ENCODE measurements at places on chromosomes 2 and 18. TPM values are rescaled to one million over a fixed set of nuclear protein-coding genes. Genes with fewer than 3 reads are reported as not detected.

GRCh38 chr2:55901941-55902340 lies 21.6 kb downstream of the EFEMP1 start:
- DNase-seq, result no peak

The LRRC30 gene
- 0.56 TPM for polyA plus RNA-seq

DNA sequence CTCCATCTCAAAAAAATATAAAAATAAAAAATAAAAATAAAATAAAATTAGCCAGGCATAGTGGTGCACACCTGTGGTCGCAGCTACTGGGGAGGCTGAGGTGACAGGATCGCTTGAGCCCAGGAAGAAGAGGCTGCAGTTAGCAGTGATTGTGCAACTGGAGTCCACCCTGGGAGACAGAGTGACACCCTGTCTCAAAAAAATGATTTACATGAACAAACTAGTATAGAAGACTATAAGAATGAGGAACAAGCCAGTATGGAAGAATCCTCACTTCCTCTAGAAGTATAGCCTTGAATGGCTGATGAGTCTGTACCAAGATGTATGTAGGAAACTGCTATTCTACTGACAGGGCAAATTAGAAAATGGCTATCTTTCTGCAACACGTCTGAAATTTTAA lies 10.9 kb downstream of the YES1 start:
- DNase-seq, result no peak

GRCh38 chr2:215031321-215031720 lies 107.1 kb downstream of the ABCA12 start:
- DNase-seq, result no peak

GRCh38 chr2:71071681-71072398 lies 3.4 kb downstream of the NAGK start:
- no peak for DNase-seq

- no peak for DNase-seq
Observed at GRCh38 chr2:195094330-195094729, 562.7 kb upstream of the SLC39A10 start.

- no peak for DNase-seq
Observed at GRCh38 chr18:9751371-9752031, 43.4 kb downstream of the RAB31 start.

The GPR35 gene
- 1.9 TPM for polyA plus RNA-seq

The AGXT gene
- polyA plus RNA-seq, result 0.21 TPM

DNA sequence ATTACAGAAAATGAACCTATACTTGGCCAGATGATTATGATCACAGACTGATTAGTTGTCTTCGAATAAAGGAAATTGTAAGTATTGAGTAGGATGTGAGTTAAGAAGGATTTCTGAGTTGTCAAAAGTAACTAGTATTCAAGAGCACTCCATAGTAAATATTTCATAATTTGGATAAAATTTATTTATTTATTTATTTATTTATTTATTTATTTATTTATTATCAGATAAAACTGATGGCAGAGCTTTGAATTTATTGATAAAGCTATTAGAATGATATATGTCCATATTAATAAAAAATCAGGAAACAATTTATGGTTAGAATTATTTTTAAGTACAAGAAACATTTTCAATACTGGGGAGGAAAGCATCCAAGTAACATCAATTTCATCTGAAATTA lies 1634.1 kb downstream of the LRP1B start:
- DNase-seq, result no peak

- DNase-seq, result no peak
Observed at GRCh38 chr2:122074201-122074600, 318.8 kb downstream of the TSN start.

- DNase-seq, result no peak
Observed at GRCh38 chr18:11657152-11657551, 31.9 kb upstream of the GNAL start.

The ZNF521 gene
- 39.6 TPM for polyA plus RNA-seq

DNA sequence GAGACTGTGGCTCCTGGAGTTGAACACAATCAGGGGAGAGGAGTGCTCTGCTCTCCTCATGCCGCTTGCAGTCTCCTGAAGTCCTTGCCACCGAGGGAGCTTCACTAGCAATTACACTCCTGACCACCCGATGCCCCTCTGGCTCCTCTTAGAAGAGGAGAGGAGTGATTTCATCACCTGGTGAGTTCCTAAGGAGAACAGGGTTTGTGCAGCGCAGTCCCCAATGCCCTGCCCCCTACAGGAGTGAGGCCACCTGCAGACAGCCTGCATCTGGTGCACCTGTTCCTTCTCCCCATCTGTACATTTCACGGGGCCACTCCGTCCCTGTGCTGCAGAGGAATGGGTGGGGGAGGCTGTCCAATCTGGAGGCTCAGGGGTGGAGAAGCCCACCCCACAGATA lies 267.2 kb downstream of the HRH4 start:
- no peak for DNase-seq

DNA sequence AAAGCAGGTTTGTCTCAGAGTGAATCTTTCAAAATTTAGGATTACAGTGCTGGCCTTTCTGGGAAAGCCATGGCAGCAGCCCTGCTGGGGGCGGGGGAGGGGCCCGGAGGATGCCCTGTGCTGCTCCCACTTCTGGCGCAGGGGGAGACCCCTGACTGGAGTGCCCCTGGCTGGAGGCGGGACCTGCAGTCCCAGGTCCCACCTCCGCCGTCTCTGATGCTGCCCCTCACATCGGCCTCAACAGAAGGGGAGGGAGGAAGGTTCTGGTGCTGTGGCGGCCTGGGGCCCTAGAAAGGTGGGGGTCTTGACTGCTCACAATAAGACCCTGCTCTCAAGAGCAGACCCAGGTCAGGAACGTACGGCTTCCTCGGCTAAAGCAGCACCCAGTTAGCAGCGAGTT lies 216.4 kb downstream of the TWIST2 start:
- DNase-seq, result no peak

The CYP27A1 gene
- polyA plus RNA-seq, result 57.6 TPM

The BCL2 gene
- 28.8 TPM for polyA plus RNA-seq

The SMPD4 gene
- 65.0 TPM for polyA plus RNA-seq

- no peak for DNase-seq
Observed at GRCh38 chr18:13378150-13378549, 159.6 kb downstream of the LDLRAD4 start.

The TOGARAM2 gene
- 1.1 TPM for polyA plus RNA-seq

The LBX2 gene
- polyA plus RNA-seq, result 4.0 TPM

GRCh38 chr2:233492751-233493150 lies 73.8 kb downstream of the USP40 start:
- no peak for DNase-seq

DNA sequence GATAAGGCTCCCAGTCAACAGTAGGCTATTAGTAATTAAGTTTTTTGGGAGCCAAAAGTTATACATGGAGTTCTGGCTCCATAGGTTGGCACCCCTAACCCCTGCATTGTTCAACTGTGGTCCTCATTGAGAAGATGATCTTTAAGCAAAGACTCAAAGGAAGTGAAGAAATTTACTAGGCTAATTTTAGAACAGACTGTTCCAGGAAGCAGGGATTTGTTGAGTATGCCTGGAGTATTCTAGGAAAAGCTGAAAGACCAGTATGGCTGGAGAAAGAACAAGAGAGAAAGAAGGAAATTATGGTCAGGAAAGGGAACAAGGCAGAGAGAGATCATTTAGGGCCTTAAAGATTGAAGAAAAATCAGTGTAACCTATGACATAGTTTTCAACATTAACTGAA lies 125.1 kb downstream of the PMAIP1 start:
- DNase-seq, result no peak

GRCh38 chr2:168429988-168430387 lies 26.1 kb upstream of the CERS6 start:
- DNase-seq, result no peak

DNA sequence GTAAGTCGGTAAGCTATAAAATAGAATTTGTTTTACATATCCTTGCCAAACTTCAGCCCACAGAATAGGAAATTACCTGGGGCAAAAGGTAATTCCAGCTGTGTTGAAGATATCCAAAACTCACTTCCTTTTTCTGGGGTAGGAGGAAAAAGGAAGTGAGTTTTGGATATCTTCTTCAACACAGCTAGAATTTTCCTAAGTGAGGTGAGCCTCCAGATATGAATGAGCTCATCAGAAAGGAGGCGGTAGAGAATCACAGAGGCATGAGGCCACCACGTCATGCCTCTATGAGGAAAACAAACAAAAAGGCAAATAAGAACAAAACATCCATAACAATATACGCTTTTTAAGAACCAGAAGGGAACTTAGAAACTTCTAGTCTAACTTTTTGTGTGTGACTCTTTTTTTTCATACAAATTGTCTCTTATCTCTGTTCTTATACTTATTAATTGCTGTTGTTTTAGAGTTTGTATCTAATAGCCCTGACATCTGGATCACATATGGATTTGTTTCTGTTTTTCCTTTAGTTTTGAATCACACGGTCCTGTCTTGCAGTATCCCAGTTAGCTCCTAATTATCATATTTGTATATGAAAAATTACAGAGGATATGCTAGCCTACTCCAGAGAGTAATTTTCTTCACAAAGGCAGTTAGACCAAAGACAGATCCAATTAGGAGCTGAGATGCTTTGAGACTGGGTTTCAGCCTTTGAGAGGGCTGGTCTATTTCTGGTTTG lies 104.5 kb downstream of the RBM43 start:
- DNase-seq, result no peak

GRCh38 chr2:158484892-158485556 lies 28.3 kb downstream of the PKP4 start:
- DNase-seq, result no peak

- DNase-seq, result no peak
Observed at GRCh38 chr2:236344446-236344845, 80.2 kb upstream of the ASB18 start.

The UBE2F gene
- polyA plus RNA-seq, result 48.3 TPM

The HAAO gene
- 38.0 TPM for polyA plus RNA-seq

DNA sequence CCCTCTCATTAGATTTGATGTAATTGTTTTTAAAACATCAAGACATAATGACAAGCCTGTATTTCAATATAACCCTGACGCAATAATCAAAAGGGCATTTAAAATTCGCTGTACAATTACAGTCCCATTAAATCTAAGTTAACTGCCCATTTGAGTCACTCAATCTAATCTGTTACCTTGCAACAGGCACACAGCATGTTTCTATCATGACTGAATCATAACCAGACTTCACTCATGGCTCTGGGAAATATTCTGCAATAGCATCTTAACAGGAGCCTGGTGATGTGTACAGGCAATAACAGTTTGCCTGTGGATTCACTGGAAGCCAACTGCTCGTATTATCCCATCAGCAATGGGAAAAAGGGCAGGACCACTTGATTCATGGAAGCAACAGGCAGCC lies 142.3 kb upstream of the NCKAP5 start:
- no peak for DNase-seq

- DNase-seq, result no peak
Observed at GRCh38 chr2:239002954-239003623, 155.2 kb downstream of the TWIST2 start.

DNA sequence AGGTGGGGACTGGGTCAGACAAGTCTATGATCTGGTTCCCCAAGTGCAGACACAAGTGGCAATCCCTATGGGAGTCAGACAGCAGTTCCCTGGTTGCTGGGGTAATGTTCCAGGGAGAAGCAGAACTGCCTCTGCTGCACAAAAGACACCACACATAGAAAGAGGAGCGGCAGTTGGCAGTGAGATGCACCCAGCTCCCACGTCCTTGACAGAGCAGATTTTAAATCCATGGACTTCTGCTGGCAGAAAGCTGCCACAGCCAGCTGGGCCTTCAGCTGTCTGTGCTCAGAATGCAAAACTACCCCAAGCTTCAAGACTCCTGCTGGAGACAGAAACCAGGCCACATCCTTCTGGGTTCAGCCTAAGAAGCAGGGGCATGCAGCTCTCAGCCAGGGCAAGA lies 147.2 kb downstream of the ETAA1 start:
- DNase-seq, result no peak

The NPHP1 gene
- polyA plus RNA-seq, result 13.8 TPM

DNA sequence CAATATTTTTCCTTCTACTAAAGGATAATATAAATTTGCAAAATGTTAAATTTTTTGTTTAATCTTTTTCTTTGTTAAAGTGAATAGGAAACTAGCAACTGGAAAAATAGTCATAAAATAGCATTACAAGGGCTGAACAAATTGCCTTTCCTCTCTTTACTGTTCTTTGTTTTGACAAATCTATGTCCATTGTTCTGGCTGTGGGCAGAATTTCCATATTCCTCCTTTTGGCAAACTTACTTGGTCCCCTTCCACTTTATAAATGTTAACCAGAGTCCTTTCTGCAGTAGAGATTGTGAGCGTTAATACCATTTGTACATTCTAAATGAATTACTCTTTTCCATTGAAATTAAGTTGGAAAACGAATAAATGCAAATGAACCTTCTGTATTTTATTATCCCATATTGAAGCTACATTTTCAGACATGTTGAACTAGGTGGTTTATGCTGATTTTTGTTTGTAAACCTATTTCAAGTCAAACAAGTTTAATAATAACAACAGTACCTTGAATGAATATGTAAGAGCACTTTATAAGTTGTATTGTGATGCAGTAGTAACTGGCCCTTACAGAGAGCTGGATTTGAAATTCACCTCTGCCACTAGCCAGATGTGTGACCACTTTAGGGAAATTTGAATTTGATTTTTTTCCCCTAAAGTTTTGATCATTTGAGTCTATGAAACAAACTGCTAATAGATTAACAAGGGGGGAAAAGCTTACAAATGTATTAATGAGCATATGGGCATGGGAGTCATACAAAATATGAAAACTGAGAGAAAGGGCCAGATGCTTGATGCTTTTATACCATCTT lies 3.3 kb downstream of the RNF125 start:
- DNase-seq, result no peak

DNA sequence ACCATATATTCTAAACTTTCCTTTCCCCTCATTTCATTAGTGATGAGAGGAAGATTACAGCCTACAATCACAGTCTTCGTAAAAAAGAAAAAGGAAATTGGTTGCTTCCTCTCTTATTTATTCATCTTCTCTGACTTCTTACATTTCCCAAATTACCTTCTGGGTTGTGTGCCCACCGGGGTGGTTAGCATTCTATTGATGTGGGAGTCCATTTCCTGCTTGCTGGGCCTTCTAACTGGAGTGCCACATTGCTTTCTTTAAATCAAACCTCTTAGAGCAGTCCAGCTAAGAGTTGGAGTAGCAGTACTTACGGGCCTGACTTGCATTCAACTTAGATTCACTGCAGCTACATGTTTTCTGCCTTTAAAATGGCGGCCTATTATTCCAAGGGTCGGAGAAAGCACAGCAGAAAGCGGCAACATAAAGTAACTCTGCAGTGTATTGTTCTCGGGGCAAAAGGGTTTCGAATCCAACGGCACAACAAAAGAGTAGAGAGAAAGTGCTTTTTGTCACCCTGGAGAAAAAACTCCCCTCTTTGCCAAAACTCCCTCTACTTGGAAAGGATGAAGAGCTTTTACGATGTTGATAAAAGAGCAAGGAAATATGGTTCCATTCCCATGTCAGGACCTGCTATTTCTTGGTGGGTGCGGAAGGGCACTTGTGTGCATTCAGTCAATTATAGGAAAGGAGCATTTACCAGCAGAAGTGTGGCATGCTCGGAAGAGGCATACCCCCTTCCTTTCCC lies 110.6 kb upstream of the DLX2 start:
- no peak for DNase-seq

The NXPH2 gene
- 5.1 TPM for polyA plus RNA-seq

GRCh38 chr2:108212671-108213070 lies 27.1 kb upstream of the SULT1C3 start:
- no peak for DNase-seq

DNA sequence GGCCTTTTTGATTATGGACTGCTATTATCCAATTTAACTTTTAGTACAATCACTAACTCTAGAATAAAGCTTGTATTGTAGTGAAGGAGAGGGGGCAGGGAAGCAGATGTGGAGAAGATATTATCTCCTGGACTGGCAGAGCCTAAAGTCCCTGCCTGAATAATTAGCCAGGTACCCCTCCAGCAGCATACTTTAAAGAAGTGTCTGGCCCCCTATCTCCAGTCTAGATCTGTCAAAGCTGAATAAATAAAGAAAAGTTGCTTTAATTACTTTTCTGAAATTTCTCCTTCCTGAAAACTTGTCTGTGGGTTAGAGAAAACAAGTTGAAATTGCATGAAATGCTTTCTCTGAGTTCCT lies 258.2 kb downstream of the SLC8A1 start:
- DNase-seq, result no peak

The HOXD13 gene
- 0.22 TPM for polyA plus RNA-seq

Data from right renal pelvis (tissue), 4 donors.